ENCODE measurements at places on chromosomes 16 and 17.
A peak's percentile ranks its signal among the peaks of the same experiment; 100 is the strongest.

DNA sequence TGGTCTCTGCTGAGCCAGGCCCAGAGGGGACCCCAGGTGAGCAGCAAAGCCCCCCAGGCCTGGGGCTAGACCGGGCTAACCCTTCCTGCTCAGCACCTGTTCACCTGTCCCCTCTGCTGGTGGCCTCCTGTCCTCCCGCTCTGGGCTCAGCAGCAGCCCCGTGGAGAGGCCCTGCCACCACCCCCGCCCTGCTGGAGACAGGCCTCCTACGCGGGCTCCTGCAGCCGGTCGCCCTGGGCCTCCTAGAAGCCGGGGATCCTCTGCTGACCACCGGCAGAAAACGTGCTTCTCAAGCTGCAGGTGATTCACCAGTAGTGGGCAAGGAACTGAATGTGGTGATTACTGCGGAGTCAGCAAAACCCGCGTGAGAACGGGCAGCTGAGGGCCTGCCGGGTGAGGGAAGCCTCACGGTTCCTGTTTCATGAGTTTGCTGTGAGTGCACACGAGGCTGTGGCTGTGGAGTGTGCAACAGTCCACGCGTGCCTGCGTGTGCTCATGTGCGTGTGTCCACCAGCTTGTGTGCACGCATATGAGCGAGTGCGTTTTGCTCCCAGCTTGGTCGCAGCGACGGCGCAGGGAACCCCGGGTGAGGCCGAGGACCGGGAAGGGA, 792 bp downstream of the SECTM1 start:
- peak; percentile 67 for DNase-seq

DNA sequence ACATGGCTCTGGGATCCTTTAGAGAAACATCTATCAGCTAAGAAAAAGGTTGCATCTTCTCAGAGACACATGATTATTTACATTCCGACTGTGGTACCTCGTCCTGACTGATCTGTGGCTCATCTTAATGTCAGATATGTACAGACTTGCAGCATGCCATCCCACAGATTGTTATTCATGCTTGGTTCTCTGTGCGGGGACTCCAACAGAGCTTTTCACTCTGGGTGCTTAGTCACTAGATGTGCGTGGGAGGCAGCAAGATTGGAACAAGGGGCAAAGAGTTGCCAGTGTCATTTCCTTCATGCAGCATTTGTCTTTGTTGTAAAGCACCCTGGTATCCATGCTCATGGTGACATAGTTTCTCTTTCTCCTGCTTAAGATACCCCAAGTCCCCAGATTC, 179.1 kb upstream of the CACNG5 start:
- no peak for DNase-seq

DNA sequence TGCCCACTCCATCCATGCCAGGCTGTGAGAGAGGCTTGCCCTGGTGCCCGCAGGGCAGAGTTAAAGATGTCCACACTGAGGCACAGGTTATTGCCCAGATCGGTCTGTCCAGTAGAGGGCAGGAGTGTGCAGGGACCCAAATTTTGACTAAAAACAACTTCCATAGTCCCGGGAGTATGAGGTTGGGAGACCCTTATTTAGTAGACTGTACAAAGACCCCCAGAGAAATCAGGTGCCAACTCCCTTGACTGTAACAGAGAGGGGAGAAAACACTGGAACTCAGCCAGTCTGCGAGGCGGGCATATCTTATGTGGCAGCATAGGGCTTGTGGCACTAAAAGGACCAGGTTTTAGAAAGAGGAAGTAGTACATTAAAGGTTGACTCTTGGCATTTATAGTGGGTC, 43.4 kb downstream of the HNF1B start:
- peak; percentile 27 for DNase-seq

DNA sequence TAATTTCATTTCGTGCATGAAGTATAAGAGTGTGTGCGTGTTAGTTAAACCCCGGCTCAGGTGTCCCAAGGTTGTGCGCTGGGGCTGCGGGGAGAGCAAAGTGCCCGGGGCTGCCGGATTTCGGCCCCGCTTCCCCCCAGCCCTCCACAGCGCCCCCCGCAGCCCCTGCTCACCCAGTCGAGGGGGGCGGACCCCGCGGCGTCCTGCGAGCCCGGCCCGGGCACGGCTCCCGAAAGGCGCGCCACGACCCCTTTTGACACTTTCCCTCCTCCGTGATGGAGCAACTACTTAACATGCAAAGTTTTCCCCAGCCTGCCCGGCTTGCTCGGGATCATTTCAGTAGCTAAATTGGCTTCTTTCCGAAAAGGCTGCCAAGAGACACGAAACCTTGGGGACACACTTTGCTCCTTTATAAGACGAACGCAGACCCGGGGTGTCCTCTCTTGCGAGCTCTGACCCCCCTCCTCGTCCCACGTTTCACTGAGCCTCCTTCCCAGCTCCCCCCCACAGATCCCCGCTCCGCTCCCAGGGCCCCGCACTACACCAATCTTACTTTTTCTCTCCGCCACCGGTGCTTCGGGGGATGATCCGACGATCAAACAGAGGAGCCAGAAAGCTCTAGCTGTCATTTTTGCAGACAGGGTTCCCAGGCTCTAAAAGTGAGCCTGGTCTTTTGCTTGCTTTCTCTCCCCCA, 552 bp downstream of the C17orf58 start:
- DNase-seq = no peak

GRCh38 chr17:83131401-83132011, 52.1 kb downstream of the METRNL start:
- DNase-seq = no peak

- peak; percentile 2 for DNase-seq
Measured at GRCh38 chr17:17051380-17051779, 9.1 kb downstream of the MPRIP start.
